CD4-positive, alpha-beta T cell treated with Interleukin-6 for 4 hours (primary cell): ENCODE measurements at places on chromosomes 2 and 18.

DNA sequence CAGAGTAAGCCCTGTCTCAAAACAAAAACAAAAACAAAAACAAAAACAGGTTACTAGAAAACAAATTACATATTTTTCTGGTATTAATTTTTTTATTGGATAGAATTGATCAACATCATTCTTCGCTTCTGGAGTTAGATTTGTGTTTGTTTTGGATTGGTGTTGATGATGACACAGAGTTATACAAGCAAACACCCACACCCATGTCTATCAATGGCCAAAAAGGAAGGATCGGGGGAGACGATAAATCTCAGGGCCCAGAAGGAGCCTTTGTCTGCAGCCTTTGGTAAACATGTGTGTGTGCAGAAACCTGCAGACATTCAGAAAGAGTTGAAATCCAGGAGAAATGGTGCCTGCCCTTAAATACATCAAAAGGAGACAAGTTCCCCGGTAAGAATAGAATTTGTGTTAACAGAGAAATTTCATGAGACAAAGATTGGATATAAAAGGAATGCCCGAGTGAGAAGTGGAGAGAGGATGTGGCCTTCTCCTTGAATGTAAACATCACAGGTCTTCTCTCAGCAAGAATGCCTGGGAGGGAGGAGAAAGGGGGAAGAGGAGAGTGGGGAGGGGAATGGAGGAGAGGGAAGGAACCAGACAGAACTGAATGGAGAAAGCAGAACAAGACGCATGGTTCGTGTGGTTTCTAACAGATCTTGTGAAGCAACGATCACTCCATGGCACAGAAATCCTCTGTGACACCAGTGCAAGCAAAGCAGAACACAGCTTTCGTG is 40.4 kb upstream of the TMEM178A start:
- no peak for DNase-seq

- no peak for DNase-seq
Observed at GRCh38 chr2:164509137-164509877, 112.0 kb downstream of the GRB14 start.

GRCh38 chr18:54561706-54562267 is 29.3 kb upstream of the DYNAP start:
- DNase-seq: no peak

- no peak for DNase-seq
Observed at GRCh38 chr2:217740756-217741155, 262.0 kb downstream of the TNS1 start.

GRCh38 chr2:164760179-164760578 is 81.4 kb downstream of the COBLL1 start:
- no peak for DNase-seq

DNA sequence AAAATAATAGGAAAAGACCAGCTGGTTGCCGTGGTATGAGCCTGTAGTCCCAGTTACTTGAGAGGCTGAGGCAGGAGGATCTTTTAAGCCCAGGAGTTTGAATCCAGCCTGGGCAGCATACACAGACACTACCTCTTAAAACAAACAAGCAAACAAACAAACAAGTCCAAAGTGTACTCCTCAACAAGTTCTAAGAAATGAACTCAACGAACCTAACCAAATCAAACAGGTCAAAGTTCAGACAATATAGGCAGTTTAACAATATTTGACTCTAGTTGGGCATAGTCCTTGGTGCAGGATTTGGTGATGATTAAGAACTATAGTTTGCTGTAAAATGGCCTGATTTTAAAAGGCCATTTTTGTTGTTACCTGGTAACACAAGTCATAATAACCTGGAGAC is 41.9 kb upstream of the RHOB start:
- no peak for DNase-seq

DNA sequence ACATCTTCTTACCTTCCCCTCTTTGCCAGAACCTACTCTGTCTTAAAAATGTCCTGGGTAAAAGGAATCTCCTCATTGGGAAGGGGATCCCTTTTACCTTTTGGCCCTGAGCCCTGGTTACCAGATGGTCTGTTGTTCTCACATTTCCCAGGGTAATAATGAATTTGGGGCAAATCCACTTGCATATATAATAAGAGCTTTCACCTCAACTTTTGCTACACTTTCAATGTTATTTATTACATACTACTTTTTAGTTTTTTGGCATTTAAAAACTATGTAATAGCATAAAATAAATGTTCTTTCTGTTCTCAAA is 15.0 kb downstream of the CERS6 start:
- DNase-seq: no peak
